Activated CD4-positive, alpha-beta memory T cell treated with anti-CD3 and anti-CD28 coated beads for 36 hours (primary cell): ENCODE measurements at places on chromosomes 2 and 18.

DNA sequence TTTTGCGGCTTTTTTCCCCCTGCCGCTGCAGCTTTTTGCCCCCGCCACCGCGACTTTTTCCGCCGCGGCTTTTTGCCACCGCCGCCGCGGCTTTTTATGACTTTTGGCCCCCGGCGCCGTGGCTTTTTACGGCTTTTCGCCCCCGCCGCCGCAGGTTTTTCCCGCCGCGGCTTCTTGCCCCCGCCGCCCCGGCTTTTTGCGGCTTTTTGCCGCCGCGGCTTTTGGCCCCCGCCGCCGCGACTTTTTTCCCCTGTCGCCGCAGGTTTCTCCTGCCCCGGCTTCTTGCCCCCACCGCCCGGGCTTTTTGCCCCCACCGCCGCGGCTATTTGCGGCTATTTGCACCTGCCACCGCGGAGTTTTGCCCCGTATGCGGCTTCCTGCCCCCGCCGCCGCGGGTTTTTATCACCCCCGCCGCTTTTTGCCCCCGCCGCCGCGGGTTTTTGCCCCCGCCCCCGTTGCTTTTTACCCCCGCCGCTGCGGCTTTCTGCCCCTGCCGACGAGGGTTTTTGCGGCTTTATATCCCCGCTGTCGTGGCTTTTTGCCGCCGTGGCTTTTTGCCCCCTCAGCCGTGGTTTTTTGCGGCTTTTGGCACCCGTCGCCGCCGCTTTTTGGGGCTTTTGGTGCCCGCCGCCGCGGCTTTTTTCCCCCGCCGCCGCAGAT, 2750.9 kb downstream of the RPIA start:
- no peak overlapping the region for H3K27ac ChIP-seq
- DNase-seq, result peak; percentile 11
- peaks cover 14% of the 10 kb centered on the region for H3K27me3 ChIP-seq
- peaks cover 3% of the 10 kb centered on the region for H3K4me1 ChIP-seq

- no peak overlapping the region for H3K4me3 ChIP-seq
- no peaks in the 10 kb centered on the region for H3K36me3 ChIP-seq
- H3K27ac ChIP-seq, result no peak overlapping the region
- H3K4me1 ChIP-seq, result no peaks in the 10 kb centered on the region
Observed at GRCh38 chr2:76829374-76830234, 692.6 kb downstream of the LRRTM4 start.

- H3K36me3 ChIP-seq, result no peaks in the 10 kb centered on the region
- no peak overlapping the region for H3K27ac ChIP-seq
- no peak for DNase-seq
Observed at GRCh38 chr2:18209934-18210639, 331.6 kb downstream of the KCNS3 start.

DNA sequence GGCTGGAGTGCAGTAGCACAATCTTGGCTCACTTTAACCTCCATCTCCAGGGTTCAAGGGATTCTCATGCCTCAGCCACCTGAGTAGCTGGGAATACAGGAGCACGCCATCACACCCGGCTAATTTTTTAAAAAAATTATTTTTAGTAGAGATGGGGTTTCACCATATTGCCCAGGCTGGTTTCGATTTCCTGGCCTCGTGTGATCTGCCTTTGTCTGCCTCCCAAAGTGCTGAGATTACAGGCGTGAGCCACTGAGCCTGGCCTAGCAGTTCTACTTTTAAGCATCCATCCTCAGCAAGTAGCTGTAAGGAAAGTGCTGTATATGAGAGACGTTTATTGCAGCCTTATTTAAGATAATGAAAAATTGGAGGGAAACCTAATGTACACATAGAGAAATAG, 79.7 kb downstream of the ZDBF2 start:
- H3K27ac ChIP-seq, result no peak overlapping the region
- no peaks in the 10 kb centered on the region for H3K4me1 ChIP-seq
- no peaks in the 10 kb centered on the region for H3K36me3 ChIP-seq
- no peaks in the 10 kb centered on the region for H3K27me3 ChIP-seq
